NCI-H748 treated with DMSO at 0.1 percent for 48 hours (cell line): ENCODE measurements at places on chromosomes 16 and 17.
A peak's percentile ranks its signal among the peaks of the same experiment; 100 is the strongest.

DNA sequence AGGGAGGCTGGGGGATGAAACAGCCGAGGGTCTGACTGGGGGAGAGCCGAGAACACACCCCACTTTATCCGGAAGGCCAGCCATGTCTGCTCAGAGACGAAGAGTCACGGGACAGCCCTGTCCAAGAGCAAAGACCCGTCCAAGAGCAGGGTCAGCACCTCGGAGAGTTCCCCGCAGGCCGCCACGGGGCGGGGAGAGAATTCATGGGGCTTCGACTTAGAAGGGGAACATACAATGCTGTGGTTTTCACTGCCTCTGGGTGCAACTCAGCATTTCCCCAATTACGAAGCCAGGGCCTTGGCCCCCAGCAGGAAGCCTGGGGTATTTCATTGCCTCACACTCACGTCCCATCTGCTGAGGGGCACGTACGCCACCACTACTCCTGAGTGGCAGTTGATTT is 59.3 kb downstream of the JPH3 start:
- DNase-seq, result no peak

DNA sequence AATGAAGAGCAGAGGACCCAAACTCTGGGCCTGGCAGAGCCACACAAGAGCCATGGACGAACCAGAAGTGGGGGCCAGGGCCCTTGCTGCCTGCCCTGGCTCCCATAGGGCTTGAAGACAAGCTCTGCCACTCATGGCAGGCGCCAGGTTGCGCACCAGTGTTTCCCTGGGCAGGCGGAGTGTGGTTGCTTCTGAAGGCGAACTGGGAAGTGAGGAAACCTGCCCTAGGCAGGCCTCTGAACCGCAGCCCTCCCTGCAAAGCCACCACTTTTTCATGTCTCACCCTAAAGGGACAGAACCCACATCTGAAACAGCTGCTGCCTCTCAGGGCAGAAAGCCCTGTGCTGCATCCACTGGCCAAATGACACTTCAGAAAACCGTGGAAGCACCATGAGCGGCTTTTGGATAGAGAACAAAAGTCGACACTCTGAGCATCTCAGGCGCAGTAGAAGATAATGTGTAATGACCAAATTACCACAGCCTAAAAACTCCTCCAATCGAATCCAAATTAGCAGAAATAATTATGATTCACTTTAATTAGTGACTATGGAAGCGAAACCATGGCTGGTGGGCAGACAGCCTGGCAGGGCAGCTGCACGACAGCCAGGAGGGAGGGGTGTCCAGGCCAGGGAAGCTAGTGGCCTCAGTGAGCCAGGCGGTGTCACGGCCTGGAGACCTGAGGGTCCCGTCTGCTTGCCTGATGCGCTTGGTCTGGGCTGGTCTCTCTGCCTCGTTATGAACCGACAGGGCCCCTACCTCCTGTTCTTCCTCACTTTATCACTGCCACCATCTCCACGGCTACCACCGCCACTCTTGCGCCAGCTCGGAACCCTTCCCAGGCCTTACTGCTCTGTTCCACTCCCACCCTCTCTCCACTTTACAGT is 59.1 kb downstream of the PRMT7 start:
- no peak for DNase-seq

- DNase-seq, result no peak
These were observed 12.4 kb upstream of the ZNF19 start for GRCh38 chr16:71501547-71501946.

GRCh38 chr16:56931271-56931891 is 561 bp upstream of the HERPUD1 start:
- DNase-seq, result no peak

DNA sequence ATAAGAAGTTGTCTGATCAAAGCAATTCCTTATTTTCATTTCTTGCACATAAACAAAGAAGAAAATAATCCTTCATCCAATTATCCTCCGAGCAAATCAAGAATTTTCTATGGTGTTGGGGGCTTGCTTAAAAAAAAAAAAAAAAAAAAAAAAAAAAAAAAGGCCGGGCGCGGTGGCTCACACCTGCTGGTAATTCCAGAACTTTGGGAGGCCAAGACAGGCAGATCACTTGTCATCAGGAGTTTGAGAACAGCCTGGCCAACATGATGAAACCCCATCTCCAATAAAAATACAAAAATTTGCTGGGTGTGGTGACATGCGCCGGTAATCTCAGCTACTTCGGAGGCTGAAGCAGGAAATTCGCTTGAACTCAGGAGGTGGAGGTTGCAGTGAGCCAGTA is 19.3 kb downstream of the CNP start:
- DNase-seq, result no peak

- DNase-seq, result no peak
These were observed 893 bp downstream of the TRIM25 start for GRCh38 chr17:56913000-56913311.

GRCh38 chr17:78527345-78527744 is 49.9 kb downstream of the DNAH17 start:
- no peak for DNase-seq

DNA sequence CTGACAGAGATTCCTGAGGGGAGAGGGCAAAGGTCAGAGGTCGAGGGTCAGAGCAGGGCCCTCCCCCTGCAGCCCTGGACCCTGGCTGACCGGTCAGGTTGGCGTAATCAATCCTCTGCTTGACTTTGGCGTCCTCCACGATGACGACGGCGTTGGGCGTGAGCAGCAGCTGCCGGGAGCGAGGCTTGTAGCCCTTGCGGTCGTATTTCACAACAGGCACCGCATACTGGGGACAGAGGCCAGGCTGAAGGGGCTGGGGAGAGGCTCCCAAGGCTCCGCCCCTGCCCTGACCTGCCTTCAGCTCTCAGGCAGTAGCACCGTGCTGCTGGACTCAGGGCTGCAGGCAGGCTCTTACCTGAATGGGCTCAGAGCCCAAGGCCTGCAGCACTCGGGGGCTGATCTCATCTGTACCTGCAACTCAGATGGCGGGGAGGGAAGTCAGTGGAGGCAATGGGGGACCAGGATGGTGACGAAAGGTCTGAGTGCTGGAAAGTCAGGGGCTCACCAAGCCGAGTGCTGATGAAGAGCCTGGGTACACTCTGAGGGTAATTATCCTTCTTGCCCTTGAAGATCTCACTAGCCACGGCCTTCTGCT is 12.0 kb upstream of the CRK start:
- DNase-seq, result no peak

GRCh38 chr17:49522357-49522890 is 27.3 kb downstream of the NGFR start:
- no peak for DNase-seq

DNA sequence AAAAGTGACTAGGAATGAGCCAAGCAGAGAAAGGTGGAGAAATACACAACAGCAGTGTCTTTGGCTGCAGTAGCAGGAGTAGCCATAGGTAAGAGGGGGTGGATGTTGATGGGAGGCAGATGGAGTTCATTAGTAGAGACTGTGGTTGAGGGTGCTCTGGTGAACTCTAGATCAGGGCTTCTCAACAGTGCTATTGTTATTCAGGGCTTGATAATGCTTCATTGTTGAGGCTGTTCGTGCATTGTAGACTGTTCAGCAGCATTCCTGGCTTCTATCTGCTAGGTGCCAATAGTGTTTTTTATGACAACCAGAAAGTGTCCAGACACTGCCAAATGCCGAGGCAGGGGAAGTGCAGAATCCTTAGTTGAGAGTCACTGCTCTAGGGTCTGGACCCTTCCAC is 3.6 kb downstream of the ALKBH5 start:
- DNase-seq, result no peak

GRCh38 chr17:81519284-81520020 is 6.9 kb upstream of the ACTG1 start:
- DNase-seq, result no peak

GRCh38 chr16:11857161-11857560 is 5.8 kb upstream of the RSL1D1 start:
- no peak for DNase-seq

DNA sequence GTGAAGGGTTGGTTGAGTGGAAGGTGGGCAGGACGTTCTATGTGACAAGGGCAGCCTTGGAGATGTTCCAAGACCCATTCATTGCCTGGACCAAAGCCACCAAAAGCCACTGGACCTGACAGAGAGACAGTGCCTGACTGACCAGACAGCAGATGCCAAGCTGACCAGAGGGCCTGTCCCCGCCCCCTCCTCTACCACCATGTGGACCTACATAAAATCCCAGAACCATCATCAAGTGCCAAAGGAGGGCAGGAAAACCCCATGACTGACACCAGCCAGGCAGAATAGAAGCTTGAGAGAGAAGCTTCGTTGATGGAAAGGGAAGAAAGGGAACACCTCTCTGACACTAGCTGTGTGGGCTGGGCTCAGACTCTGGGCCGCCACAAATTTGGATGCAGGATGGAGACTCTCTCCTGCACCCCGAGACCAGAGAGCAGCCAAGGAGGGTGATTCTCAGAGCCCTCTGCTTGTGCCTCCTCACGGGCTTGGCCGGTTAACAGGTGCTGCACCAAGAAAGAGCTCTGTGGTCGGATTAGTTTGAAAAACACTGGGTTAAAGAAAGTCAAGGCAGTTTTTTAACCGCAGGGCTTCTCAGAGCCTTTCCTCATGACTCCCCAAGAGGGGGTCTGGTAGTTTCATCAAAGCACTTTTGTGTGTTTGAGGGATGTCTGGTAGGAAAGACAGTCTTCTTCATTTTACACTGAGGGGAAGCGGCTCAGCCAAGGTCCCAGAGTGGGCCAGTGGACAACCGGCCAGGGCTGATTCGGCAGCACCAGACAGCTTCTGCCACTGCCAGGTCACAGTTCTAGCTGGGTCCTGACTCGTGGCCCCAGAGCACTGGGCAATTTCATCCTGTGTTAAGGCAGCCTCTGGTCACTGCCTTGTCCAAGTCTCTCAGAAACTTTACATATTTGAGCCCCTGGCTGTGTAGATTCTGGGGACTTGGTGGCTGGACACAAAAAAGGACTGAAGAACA is 1.7 kb downstream of the TNFRSF13B start:
- no peak for DNase-seq

GRCh38 chr17:48588528-48588927 is 1.5 kb downstream of the HOXB3 start:
- no peak for DNase-seq

DNA sequence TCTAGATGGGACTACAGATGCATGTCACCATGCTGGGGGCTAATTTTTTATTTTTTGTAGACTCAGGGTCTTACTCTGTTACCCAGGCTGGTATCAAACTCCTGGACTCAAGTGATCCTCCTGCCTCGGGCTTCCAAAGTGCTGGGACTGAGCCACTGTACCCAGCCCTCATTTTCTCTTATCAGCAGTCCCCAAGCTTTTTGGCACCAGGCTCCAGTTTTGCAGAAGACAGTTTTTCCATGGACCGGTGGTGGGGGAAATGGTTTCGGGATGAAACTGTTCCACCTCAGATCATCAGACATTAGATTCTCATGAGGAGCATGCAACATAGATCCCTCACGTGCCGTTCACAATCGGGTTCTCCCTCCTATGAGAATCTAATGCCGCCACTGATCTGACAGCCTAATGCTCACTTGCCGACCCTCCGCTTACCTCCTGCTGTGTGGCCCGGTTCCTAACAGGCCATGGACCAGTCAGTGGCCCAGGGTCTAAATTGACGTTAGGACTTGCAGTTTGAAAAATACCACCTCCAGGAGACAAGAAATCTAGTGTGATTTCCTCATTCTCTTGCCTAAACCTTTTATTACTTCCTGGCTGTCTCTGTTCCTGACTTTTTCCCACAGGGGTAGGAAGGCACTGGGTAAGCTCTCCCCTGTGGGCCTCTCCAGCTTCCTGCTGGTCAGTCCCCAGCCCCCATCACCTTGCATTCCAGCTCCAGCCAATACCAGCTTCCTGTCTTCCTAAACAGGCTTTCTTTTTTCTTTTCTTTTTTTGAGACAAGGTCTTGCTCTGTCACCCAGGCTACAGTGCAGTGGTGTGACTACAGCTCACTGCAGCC is 9.3 kb upstream of the CNP start:
- DNase-seq, result no peak

DNA sequence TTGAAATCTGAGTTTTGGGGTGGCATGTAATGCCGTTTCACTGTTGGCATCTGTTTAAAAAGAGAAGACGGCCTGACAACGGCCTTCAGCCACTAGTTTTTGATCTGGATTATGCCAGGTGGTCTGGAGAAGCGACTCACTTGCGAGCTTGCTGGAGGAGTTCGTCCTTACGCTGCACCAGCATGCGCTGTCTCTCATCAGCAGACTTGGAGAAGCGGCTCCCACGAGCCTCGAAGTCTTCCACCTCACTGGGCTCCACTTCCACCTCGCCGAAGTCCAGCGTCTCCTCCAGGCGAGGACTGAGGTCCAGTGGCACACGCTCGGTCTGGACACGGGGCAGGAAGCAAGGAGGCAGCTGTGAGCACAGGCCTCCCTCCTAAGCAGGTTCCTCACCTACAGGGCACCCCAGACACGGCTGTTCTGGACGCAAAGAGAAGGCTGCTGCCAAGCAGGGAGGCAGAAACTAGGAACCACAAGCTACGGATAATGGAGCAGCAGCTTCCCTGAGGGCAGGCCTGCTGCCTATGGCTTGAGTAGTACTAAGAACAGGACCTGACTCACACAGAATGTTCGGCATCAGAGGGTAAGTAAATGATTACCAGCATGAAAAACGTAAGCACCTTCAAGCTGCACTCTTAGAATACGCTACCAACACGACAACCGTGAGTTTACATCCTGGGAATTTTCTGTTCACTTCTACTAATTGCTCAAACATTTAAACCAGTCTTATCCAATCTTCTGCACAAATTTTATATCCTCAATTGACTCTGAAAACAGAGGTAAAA is 61.4 kb downstream of the AMFR start:
- DNase-seq, result no peak

GRCh38 chr16:17452922-17453321 is 17.8 kb downstream of the XYLT1 start:
- no peak for DNase-seq

DNA sequence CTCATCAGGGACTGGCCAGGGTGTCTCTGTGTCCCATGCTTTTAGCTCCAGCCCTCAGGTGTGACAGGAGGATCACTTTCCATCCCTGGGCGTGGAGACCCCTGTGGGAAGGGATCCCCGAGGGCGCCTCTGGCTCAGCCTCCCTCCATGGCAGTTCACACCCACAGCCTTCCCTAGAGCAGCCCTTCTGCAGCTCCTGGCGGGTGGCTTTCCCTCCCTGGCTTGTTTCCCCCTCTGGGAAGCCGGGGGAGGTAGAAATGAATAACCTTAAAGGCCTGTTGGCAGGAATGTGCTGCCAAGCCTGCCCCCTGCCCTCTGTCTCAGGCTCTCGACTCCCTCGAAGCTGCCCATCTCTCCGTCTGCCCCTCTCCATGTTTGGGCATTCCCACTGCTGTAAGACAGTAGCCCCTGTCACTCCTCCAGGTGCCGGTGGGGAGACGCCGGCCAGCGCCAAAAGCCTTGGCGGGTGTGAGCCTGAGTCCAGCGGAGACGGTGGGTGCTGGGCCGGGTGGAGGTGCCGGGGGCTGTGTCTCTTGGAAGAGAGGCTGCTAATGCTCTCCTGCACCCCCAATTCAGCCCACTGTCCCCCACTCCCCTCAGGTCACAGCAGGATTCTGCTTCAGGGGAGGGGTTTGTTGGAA is 2.1 kb upstream of the ATP2A1 start:
- DNase-seq, result no peak

- no peak for DNase-seq
These were observed 31.3 kb downstream of the NLRC5 start for GRCh38 chr16:57020651-57021050.

- peak; percentile 31 for DNase-seq
These were observed 339.1 kb upstream of the RBFOX1 start for GRCh38 chr16:6993544-6993943.
